Smooth muscle cell of trachea (primary cell): ENCODE measurements at places on chromosomes 5 and 9. TPM values are rescaled to one million over a fixed set of nuclear protein-coding genes. Genes with fewer than 3 reads are reported as not detected.

Gene MEIKIN
- not detected in 2 replicates for total RNA-seq

Gene SLC25A2
- total RNA-seq, result 0.50 and 1.0 TPM in 2 replicates

Gene PCDHGA5
- total RNA-seq, result 2.8 and 3.5 TPM in 2 replicates

Gene SPTLC1
- total RNA-seq, result 117 and 147 TPM in 2 replicates

Gene NOXA1
- total RNA-seq, result 0.73 and 1.7 TPM in 2 replicates

Gene ANKH
- total RNA-seq, result 19.2 and 20.3 TPM in 2 replicates

Gene TMEM215
- not detected in 2 replicates for total RNA-seq

Gene SPATA31D4
- not detected in 2 replicates for total RNA-seq

Gene APBA1
- total RNA-seq, result 14.7 and 21.0 TPM in 2 replicates

Gene DMRT3
- total RNA-seq, result not detected in 2 replicates

Gene PCDHB9
- total RNA-seq, result under 0.01 and 0.17 TPM in 2 replicates

Gene LCN1
- not detected in 2 replicates for total RNA-seq

Gene CRHBP
- total RNA-seq, result under 0.01 and 3.5 TPM in 2 replicates

Gene TLE1
- total RNA-seq, result 29.7 and 47.1 TPM in 2 replicates

Gene WWC1
- total RNA-seq, result 0.58 and 2.3 TPM in 2 replicates

Gene DCTN4
- total RNA-seq, result 72.0 and 72.9 TPM in 2 replicates

Gene ZER1
- 29.5 and 52.4 TPM in 2 replicates for total RNA-seq

Gene SPINK4
- not detected in 2 replicates for total RNA-seq

Gene PROB1
- total RNA-seq, result 1.2 and 2.6 TPM in 2 replicates

Gene CYLC2
- not detected in 2 replicates for total RNA-seq

Gene APC
- total RNA-seq, result 80.3 and 82.9 TPM in 2 replicates

Gene HNRNPK
- 482 and 641 TPM in 2 replicates for total RNA-seq

Gene SEMA5A
- 11.7 and 12.5 TPM in 2 replicates for total RNA-seq
